ENCODE measurements at places on chromosomes 5 and 9. TPM values are rescaled to one million over a fixed set of nuclear protein-coding genes. Genes with fewer than 3 reads are reported as not detected.
A peak's percentile ranks its signal among the peaks of the same experiment; 100 is the strongest.

DNA sequence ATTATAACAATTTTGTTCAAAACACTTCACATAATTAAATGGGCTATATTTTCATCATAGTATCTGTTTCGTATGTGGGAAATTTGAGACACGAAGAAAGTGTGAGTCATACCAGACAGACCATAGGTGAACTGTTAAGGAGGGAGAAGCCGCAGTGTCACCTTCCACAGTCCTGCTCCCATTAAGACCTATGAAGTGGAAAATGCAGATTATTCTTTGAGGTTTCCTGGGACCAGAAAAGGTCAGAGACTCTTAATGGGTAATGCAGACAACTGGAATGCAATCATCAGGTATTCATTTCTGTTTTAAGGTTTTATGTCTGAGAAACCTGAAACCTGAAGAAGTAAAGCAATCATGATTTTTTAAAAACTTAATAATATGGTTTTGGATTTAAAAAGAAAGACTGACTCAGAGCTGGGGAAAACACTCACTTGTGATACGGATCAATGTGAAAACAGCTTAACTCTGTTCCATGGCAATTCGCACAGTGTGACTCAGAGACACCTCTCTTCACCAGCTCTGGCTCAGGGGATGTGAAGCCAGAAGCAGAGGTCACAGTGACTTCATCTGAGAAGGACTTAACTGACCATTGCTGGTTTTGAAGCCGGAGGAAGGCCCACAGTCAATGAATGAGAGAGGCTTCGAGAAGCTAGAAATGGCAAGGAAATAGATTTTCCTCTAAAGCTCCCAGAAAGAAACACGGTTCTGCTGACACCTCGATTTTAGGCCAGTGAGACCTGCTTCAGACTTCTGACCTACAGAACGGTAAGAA lies 17.2 kb upstream of the GCNT1 start:
- peak; percentile 77 for DNase-seq

DNA sequence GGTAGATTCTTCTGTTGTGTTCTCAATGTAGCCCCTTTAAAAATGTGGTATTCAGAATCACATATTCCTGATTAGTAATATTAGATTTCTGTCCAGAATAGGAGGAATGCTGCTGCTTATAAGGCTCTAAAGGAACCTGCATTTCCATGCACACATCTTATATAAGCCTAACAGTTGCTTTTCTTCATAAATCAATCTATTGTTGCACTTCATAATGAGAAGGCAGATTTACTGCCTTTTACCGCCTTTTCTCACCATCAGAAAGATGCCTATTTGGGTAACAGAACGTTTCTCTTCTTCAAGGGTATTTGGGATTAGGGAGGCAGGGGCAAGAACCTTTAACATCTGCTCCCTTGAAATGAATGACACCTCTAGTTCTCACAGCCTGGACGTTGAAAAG lies 243.4 kb downstream of the MLLT3 start:
- DNase-seq: no peak

DNA sequence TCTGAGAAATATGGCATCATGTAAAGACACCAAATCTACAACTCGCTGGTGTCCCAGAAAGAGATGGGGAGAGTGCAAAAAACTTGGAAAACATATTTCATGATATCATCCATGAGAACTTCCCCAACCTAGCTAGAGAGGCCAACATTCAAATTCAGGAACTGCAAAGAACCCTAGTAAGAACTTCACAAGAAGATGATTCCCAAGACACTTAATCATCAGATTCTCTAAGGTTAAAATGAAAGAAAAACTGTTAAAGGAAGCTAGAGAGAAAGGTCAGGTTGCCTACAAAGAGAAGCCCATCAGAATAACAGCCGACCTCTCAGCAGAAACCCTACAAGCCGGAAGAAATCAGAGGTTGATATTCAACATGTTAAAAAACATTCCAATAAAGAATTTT lies 95.5 kb upstream of the PRLR start:
- DNase-seq: no peak

DNA sequence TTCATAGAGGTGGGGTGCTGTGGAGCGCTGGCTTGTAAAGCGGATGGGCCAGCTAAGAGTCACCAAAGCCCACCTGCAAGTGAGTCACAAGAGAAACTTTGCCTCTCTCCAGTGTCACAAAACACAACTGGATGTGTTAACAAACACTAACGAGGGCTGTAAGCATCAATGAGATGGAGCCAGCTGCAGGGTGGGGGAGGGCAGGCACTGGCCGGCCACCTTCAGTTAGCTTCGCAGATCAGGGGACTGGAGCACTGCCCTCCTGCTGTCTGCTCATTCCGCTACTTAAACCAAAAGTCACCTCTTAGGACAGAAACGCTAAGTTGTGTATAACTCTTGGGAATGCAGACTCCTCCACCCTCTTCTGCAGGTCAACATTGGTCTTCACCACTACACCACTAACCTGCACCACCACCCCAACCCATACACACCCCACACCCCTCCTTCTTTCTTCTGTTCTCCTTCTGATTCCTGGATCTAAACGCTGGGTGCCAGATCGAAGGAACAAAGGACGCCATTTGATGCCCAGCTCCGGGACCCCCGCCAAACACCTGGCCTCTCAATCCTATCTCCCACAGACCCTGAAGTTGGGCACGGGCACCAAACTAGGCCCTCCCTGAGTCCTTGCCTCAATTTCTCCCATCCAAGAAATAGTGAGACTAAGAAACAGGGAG lies 2.1 kb downstream of the ARSI start:
- DNase-seq: no peak

GRCh38 chr5:159405611-159406031 lies 75.3 kb upstream of the IL12B start:
- DNase-seq: no peak

The REEP5 gene
- 64.3 TPM for total RNA-seq

The TAF11L6 gene
- total RNA-seq: not detected

The PIP5K1B gene
- not detected for total RNA-seq

The UBAP2 gene
- total RNA-seq: 12.4 TPM

The PCSK1 gene
- under 0.01 TPM for total RNA-seq

All from lung microvascular endothelial cell (primary cell).